ENCODE measurements at places on chromosomes 16 and 17.

GRCh38 chr16:18013863-18014262, 322.7 kb downstream of the NPIPA8 start:
- DNase-seq: no peak

DNA sequence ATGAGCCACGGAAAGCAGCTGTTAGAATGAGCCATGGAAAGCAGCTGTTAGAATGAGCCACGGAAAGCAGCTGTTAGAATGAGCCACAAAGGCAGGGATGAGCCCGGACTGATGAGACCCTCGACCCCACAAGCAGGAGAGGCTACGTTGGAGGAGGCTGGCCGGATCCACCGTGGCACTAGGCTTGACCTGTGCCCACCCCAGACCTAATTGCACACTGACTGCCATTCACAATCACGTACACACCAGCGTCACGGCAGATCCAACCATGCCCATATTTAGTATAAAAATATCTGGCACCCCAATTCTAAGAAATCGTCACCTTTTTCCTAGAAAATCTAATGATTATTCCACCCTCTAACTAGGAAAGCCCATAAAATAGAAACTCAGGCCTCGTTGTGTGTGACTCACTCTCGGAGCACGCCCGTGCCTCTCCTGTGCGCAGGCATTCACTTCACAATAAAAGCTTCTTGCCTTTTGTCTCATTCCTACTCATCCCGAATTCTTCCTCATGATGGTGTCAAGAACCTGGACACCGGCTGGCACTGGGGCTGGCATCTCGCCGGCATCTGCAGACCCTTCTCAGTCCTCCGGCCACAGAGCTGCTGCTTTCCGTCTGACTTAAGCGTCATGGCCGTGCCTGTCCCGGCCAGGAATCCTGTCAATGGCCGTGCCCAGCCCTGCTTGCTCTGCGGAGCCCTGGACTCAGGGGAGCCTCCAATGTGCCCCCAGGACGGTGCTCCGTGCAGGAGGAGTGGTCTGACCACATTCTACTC, 5.5 kb upstream of the SECTM1 start:
- DNase-seq: no peak

DNA sequence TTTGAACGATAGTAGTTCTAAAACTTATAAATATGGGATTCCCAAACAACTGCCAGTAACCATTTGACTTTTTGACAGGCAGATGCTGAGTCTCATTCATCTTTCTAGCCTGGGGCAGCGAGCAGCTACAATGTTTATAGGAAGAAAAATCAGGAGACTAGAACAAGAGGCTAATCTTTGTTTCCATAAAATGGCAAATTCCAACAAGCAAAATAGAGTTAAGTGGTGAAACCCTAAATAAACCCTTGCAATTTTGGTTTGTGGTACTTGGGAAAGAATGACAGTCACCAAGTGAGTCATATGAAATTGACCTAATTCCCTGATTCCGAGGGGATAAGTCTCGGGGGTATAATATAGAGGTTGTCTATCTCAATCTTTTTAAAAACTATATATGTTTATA, 27.3 kb upstream of the HS3ST2 start:
- DNase-seq: no peak

GRCh38 chr17:7626307-7626706, 1.3 kb downstream of the SAT2 start:
- no peak for DNase-seq

DNA sequence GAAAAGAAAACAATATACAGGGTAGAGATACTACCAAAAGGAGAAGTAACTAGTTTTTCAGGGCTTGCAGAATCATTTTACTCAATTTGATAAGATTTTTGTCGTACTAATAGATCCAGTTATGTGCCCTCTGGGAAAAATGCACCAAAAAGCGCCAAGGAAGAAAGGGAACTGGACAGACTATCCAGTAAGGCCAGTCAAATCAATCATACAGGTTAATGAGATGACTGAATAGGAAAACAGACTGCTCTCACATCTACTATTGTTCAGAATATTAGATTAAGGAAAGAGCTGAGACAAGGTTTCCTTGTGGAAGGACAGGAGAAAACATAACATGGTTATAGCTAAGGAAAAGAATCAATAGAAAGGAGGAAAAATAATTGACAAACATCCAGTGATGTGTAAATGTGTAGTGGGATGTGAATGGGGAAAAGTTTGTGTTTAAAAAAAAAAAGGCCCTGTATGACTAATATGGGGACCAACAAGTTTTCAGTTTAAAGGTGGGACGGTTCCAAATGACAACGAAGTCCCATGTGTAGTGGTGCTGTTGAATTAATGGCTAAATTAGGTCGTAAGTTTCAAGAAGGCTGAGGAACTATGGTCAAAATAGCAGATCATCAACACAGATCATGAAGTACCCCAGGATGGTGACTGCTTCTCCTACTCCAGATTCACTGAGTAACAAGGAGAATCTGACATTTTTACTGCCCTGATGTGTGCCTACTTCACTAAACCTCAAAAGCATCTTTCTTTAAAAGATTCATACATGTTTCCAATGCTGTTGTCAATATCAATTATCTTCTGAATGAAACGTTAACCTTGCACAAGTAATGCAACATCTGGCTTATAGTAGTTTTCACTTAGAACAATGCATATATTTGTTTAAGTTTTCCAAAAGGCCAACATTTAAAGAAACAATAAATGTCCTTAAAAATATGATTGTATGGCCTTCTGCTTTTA, 40.7 kb downstream of the BRIP1 start:
- DNase-seq: no peak

GRCh38 chr16:68062910-68063393, 22.2 kb upstream of the NFATC3 start:
- DNase-seq: no peak

GRCh38 chr16:24523569-24523968, 15.8 kb upstream of the RBBP6 start:
- peak; percentile 33 for DNase-seq

GRCh38 chr17:1552932-1553331, 9.7 kb downstream of the PITPNA start:
- DNase-seq: no peak

DNA sequence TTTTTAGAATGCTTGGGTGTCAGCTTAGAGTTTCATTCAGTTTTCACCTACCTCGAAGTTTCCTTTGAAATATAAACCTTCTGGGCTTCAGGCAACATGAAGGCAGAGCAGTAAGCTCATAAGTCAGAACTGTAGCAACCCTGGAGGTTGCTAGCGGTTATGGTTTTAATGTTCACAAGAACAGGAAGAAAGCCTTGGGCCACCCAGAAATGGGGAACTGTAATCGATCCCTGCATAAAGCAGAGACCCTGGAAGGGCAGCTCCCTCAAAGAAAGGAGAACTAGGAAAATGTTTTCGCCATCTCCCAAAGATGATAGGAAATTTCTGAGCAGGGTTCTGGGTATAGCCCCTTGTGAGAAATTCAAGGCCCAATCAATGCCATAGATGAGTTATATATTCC, 47.8 kb upstream of the RASL10B start:
- no peak for DNase-seq

- no peak for DNase-seq
Measured at GRCh38 chr16:57889960-57890751, 80.8 kb downstream of the CNGB1 start.

- DNase-seq: no peak
Measured at GRCh38 chr17:5225668-5226457, 8.8 kb downstream of the SCIMP start.

Data from H9 (cell line).